NCI-H446 (cell line): ENCODE measurements at places on chromosomes 7 and 10.

GRCh38 chr7:112372101-112372500 lies 78.2 kb upstream of the IFRD1 start:
- no peak for DNase-seq

DNA sequence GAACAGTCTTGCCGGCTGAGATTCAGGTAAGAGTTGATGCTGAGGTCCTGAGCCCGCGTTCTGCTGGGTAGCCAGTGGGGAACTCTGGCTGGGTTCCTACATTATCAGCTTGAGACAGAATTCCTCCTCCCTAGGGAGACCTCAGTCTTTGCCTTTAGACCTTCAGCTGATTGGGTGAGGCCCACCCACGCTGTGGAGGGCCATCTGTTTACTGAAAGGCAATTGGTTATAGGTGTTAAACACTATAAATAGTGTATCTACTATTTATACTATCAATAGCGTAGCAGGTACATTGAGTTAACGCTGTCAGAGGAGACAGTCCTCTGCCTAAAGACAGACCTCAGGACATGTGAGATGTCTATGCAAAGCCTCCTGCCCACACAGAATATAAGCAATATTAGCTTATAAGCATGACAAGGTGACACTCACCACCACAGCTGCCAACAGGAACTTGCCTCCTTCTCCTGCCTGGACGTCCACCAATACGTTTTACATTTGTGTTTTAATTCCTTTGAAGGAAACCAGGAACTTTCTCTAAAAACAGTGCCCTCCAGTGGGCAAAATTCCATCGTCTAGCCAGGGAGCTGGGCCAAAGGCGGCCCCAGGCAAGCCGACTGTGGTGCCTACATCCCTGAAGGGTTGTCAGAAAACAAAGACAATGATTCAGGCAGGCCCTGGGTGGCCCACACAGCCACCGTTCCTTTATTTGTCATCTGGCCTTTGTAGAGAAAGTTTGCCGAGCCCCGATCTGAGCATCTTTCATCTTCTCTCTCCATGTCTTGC lies 58.8 kb downstream of the INSIG1 start:
- DNase-seq = peak; percentile 44

GRCh38 chr10:5666841-5667630 lies 641 bp upstream of the ASB13 start:
- DNase-seq = no peak

GRCh38 chr7:29285861-29286260 lies 91.3 kb downstream of the CHN2 start:
- DNase-seq = no peak

DNA sequence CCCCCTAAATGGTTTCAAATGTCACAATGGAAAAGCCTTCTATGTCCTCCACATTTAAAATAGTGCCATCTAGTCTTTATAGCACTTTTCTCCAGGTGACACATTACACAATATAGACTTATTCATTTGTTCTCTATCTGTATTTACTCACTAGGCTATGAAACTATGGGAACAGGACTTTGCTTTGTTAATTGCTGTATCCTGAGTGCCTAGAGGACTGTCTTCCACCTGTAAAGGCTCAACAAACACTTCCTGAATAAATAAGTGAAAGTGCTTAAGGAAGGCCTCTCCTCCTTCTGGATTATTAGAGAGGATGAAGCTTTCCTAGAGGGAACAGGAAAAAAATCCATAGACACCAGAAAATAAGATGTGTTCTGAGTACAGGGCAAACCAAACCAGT lies 397.6 kb upstream of the LRRN3 start:
- no peak for DNase-seq

GRCh38 chr7:22499044-22499443 lies 944 bp downstream of the STEAP1B start:
- peak; percentile 1 for DNase-seq

GRCh38 chr10:84292502-84292901 lies 35.9 kb upstream of the CCSER2 start:
- no peak for DNase-seq
